ENCODE measurements at places on chromosomes 5 and 9. TPM values are rescaled to one million over a fixed set of nuclear protein-coding genes. Genes with fewer than 3 reads are reported as not detected.
A peak's percentile ranks its signal among the peaks of the same experiment; 100 is the strongest.

Gene OMD
- 4.8 TPM for total RNA-seq

Gene PPIC
- total RNA-seq, result 28.8 TPM

DNA sequence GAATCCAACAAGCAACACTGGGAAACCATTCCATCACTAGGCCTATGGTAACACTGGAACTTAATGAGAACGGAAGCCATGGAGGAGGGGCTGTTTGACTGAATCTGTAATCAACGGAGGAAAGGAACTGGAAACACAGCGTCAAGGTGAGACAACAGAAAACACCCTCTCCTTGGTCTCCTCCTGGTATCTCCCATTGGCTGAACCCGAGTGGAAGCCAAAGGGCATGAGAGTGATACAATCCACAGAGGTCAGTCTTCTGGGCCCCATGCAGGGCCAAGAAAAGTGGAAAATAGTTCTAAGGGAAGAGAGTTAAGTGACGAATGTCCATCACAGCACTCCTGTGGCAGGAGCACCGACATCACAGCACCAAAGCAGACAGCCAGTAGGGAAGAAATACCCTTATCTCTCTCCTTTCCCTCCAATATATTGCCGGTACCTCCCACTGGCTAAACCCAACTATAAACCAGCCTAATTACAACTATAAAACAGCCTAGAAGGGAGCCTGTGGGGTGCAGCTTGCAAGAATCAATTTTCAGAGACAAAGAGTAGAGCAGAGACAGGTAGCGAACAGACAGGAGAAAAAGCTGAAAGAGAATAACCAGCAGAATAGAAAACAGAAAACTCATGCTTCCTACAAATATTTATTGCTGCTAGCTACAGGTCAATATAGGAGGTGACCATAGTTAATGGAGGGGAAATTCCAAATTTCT lies 107.4 kb upstream of the IFNE start:
- no peak for DNase-seq

GRCh38 chr9:112556497-112557442 lies 70.1 kb downstream of the KIAA1958 start:
- DNase-seq, result no peak

Gene PFN3
- total RNA-seq, result not detected

- no peak for DNase-seq
Observed at GRCh38 chr5:178237431-178238312, 5.1 kb upstream of the PHYKPL start.

DNA sequence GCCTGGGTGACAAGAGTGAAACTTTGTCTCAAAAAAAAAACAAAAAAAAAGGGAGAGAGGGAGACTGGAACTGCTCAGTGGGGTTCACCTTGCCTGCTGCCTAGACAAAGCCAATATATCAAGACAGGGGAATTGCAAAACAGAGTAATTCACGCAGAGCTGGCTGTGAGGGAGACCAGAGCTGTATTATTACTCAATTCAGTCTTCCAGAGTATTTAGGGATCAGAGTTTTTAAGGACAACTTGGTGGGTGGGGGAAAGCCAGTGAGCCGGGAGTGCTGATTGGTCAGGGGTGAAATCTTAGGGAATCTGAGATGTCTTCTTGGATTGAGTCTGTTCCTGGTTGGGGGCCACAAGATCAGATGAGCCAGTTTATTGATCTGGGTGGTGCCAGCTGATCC lies 25.6 kb upstream of the SPIN1 start:
- no peak for DNase-seq

Gene FRRS1L
- total RNA-seq, result 10.1 TPM

GRCh38 chr5:82374637-82375036 lies 96.5 kb upstream of the RPS23 start:
- DNase-seq, result no peak

DNA sequence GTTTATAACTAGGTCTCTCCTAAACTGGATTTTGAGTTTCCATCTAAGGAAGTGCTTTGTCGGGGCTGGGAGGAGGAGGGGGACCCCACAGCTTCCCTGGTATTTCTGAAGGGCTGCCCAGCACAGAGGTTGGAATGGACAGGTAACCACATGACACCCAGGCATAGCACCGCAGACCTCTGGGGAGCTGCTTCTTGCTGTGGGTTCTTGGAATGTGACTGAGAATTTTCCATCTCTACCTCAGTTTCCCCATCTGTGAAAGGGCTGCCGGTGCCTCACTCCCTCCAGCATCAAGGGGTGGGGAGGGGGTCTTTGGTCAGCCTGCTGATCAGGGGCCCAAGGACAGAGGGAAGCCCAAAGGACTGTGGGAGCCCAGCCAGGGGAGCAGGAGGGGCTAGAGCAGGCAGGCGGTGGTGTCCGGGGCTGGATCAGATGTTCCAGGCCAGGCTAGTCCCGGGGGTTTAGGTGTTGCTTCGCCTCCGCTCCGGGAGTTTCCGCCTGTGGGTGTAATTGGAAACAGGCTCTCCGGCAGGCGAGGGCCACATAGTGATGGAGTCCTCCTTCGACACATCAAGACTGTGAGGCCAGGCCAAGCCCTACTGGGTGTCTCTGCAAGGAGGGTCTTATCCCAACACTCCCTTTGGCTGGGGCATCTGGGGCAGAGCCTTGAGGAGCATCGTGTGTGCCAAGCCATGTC lies 3.3 kb downstream of the OLFML2A start:
- peak; percentile 8 for DNase-seq

Gene DMRTA1
- total RNA-seq, result 3.4 TPM

GRCh38 chr5:92163906-92164305 lies 780.8 kb upstream of the ARRDC3 start:
- DNase-seq, result no peak

Gene TSSK1B
- total RNA-seq, result 0.20 TPM

Gene ETF1
- 63.1 TPM for total RNA-seq

DNA sequence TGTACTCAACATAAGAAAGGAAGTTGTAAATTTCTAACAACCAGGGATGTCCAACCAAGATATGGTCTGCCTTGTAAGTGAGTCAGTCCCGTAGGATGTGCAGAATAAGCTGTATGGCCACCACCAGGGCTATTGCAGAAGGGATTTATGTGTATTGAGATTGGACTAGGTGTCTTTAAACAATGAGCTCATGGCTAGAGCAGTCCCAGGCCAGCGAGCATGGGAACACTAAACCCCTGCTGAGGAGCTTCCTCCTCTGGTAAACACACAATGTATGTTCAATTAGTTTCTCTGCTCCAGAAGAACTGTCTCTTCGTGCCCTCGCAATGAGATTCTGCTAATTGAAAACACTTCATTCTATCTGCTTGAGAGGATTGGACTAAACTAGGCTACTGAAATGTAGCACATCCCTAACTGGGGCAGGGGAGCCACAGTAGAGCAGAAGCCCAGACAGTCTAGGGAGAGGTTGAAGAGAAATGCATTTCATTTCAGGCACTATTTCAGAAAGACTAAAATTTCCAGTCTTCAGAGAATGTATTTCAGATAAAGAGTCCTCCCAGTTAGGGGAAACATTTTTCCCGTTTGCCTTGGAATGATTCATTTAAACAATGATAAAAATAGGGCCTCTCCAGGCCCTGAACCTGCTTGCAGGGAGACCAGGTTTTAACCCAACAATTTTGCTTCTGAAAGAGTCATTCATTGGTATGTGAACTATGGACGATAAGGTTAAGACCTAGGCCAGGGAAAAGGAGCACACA lies 154.7 kb downstream of the FAM114A2 start:
- no peak for DNase-seq

- DNase-seq, result peak; percentile 76
Observed at GRCh38 chr9:98989036-98990000, 45.6 kb downstream of the COL15A1 start.

- DNase-seq, result no peak
Observed at GRCh38 chr5:167514461-167514860, 777.0 kb upstream of the WWC1 start.

Gene MAP1B
- 81.3 TPM for total RNA-seq

DNA sequence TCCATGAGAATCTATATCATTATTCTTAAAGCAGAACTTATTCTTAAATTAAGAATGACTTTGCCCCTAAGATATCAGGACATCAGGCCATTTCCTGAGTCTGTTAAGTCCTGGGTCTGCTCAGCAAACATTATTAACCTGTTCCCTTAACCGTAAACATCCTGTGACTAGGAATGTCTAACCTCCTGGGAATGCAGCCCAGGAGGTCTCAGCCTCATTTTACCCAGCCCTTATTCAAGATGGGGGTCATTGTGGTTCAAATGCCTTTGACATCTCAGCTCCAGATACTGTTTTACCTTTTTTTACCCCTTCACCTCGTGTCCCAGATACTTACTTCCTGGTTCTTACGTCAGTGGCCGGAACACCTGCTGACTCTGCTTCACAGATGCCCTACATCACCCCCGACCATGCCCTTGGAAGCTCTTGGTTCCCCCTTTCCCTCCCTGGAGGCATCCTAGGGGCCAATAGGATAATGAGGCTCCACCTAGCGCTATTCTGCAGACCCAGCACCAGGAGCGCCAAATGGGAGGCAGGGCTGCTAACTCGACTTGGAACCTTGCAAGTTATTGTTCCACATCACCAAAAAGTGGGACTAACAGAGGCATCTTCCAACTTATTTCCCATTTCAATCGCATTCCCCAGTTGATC lies 182.5 kb downstream of the MED10 start:
- no peak for DNase-seq

All from mucosa of gallbladder (tissue), 1 donor.